ENCODE measurements at places on chromosomes 16 and 17. TPM values are rescaled to one million over a fixed set of nuclear protein-coding genes. Genes with fewer than 3 reads are reported as not detected.

The CEP20 gene
- 40.1 TPM for total RNA-seq

The ICAM2 gene
- 74.0 TPM for total RNA-seq

The KRT31 gene
- not detected for total RNA-seq

The HOXB5 gene
- total RNA-seq, result not detected

The ATP1B2 gene
- 0.25 TPM for total RNA-seq

The NXN gene
- 0.25 TPM for total RNA-seq

The CAVIN1 gene
- total RNA-seq, result 0.78 TPM

The BICDL2 gene
- total RNA-seq, result 0.11 TPM

The SLFN12 gene
- total RNA-seq, result 7.5 TPM

The HSF4 gene
- total RNA-seq, result 11.4 TPM

The C17orf78 gene
- total RNA-seq, result not detected

The C16orf86 gene
- 2.0 TPM for total RNA-seq

The PRDM7 gene
- total RNA-seq, result not detected

The CUEDC1 gene
- 0.30 TPM for total RNA-seq

The MYH2 gene
- not detected for total RNA-seq

The IL17C gene
- not detected for total RNA-seq

The SLC25A11 gene
- 91.7 TPM for total RNA-seq

The PRSS22 gene
- not detected for total RNA-seq

The HOXB3 gene
- total RNA-seq, result 3.0 TPM

The TMIGD1 gene
- total RNA-seq, result not detected

The RAB11FIP4 gene
- 14.8 TPM for total RNA-seq

The DNASE1 gene
- 9.0 TPM for total RNA-seq

The KLHL10 gene
- total RNA-seq, result 0.08 TPM

The CIBAR2 gene
- not detected for total RNA-seq

The GHDC gene
- 20.0 TPM for total RNA-seq

The COPRS gene
- total RNA-seq, result 70.6 TPM

The ZG16 gene
- not detected for total RNA-seq

The HIC1 gene
- total RNA-seq, result 58.7 TPM

The ABCC3 gene
- not detected for total RNA-seq

The HEATR9 gene
- 1.5 TPM for total RNA-seq

The CCDC200 gene
- total RNA-seq, result 0.31 TPM

The KRTAP4-9 gene
- total RNA-seq, result not detected
